ENCODE measurements at places on chromosomes 1 and 21.

GRCh38 chr1:66275083-66275482 lies 258.9 kb upstream of the SGIP1 start:
- DNase-seq: no peak

GRCh38 chr1:28412731-28413130 lies 43.2 kb downstream of the PHACTR4 start:
- no peak for DNase-seq

- no peak for DNase-seq
Observed at GRCh38 chr1:209775678-209776077, 8.7 kb downstream of the C1orf74 start.

DNA sequence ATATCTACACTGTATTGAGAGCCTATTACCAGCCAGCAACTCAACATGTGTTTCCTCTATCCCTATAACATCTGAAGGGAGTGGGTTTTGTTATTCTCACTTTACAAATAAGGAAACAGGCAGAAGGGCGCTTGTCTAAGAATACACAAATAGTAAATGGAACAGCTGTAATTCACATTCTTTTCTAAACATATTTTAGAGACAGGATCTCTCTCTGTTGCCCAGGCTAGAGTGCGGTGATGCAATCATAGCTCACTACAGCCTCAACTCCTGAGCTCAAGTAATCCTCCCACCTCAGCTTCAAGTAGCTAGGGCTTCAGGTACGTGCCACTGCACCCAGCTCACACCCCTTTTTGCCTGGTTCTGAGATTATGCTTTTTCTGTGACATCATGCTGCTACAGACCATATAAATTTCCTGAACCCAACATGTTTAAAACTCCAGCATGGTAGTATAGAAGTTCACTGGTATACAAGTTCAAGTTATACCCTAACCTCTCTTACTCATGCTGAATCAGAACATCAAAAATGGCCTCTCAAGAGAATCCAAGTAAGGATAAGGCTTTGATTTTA lies 8.6 kb upstream of the TACSTD2 start:
- no peak for DNase-seq

- DNase-seq: no peak
Observed at GRCh38 chr1:72227667-72228066, 54.7 kb downstream of the NEGR1 start.

GRCh38 chr1:217721692-217722091 lies 90.5 kb downstream of the SPATA17 start:
- no peak for DNase-seq

DNA sequence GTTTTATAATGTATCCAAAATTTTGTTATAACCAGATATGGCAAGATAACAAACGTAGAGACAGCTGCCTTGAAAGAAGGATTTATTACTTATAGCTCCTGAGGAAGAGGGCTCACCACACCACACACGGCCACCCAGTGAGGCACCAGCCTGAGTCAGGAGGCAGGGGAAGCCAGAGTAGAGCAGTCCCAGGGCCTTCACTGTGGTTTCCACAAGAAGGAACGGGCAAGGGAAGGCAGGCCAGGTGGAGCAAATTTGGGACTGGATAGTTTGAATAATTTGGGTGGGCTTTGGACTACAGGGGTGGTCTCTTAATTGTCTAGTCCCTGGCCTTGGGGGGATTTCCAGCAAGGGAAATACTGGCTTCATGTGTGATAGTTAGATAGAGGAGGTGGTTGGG lies 72.5 kb downstream of the RRAGC start:
- no peak for DNase-seq

DNA sequence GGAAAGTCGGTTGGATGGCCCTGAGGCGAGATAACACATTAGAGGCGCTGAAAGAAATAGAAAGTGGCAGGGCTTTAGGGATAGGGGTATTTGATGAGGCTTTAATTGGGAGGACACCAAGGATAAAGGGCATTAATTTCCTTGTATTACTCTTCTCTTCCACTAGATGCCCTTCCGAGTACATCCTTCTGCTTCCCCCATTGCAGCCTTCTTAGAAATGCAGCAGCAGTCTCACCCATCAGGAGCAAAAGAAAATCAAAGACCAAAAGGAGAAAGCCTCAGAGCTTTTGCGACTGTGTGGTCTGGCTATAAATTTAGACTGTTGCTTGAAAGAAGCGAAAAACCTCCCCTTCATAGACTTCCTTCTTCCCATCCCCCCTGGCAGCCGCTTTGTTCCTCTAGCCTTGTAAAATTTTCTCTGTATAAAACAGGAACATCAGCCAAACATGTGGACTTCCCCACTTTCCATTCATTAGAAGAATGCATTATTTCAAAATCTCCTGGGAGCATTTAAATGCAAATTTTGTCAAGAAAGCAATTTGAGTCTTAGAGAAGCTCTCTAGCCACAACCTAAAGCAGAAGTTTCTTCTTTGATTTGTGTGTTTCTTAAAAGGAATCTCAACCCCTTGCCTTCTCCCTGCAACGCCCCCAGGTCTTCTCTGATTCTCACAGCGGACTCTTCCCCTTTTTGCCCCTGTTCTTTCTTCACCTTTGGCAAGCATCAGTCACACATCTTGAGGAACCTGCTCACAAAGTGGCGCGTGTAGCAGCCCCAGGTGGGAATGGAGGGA lies 76.6 kb downstream of the NDUFS5 start:
- DNase-seq: no peak
